ENCODE measurements at places on chromosomes 5 and 9.

DNA sequence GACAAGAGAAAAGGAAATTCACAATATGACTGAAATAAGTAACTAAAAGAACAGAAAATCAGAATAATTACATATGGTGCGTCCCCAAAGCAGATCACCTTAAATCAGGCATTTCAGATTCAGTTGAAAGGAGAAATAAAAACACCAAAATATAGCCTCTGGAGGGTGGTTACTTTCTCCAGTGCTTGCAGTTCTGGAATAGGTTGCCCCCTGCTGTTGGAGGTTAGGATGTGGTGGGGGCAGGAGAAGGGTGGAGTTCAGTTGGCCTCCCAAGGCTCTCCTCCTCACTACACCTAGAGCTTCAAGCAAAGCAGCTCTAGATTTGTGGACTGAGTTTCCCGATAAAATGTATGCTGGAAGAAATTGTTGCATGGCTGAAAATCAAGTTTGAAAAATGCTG, 338.2 kb upstream of the TLE4 start:
- peak; percentile 56 for DNase-seq

GRCh38 chr9:133477992-133478850, 678 bp downstream of the SLC2A6 start:
- no peak for DNase-seq

- DNase-seq, result peak; percentile 17
Measured at GRCh38 chr9:97983589-97984187, 547 bp downstream of the ANP32B start.

- DNase-seq, result no peak
Measured at GRCh38 chr9:95436416-95436815, 80.4 kb downstream of the PTCH1 start.

DNA sequence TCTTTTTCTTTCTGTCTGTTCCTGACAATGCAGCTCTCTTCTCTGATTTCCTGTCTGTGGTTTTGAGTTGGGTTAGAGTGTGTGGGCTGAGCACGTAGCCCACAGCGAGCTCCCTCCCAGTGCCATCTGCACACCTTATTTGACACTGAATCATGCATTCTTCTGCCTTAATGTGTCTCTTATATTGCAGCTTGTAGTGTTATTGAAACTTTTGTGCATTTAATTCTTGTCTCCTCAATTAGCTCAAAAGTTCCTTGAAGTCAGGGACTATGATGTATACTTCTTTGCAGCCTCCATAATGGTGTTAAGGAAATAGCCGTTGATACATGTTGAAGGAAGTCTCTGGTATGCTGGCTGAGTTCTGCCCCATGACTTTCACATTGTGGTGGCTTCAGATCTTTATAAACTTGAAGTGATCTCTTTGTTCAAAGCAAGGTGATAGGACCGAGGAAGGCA, 576.2 kb upstream of the CLINT1 start:
- DNase-seq, result peak; percentile 80
